Activated gamma-delta T cell treated with Interleukin-2 at 50 U/mL for 16 hours (primary cell): ENCODE measurements at places on chromosomes 3 and 15.

- DNase-seq = peak; percentile 42
Observed at GRCh38 chr3:49803465-49804140, 542 bp downstream of the INKA1 start.

DNA sequence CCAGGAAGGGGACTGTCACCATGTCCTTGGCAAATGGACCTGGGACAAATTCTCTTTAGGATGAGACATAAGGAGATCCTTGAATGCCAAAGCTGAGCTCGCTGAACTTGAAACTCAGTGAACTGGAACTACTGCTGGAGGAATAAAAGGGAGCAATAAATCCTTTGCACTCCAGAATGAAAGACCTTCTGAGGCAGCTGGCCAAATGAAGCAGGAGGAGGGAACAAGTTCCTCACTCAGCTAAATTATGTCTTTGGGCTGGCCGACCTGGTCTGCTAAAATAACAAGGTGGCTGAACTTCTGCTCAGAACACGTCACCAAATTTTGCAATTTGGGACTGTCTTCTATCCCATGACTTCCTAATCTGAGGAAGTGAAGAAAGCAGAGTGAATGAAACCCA, 314.7 kb downstream of the LPP start:
- no peak for DNase-seq

DNA sequence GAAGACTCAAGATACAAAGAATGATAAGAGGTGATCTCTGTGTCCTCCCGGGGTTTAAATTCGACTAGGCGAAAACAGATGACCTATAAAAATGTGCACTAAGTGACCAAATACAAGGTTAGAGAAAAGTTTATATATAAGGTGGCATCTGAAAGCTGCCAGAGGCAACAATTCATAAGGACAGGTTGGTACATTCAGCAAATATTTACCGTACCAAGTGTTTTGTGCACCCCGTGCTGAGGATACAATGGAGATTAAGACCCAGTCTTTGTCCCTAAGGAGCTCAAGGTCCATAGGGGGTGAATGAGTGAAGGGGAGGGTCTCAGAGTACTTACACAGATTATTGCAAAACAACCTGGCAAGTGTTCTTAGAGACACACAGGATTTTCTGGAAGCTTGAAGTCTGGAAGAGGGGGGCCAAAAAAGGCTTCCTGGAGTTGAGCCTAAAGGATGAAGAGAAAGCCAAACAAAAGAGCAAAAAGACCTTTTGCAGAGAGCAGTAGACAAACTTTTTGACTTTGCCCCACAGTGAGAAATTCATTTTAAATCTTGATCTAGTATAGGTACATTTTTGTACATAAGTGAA, 71.4 kb upstream of the LRIG1 start:
- DNase-seq = no peak

GRCh38 chr3:126569390-126569975, 10.8 kb upstream of the C3orf22 start:
- no peak for DNase-seq

DNA sequence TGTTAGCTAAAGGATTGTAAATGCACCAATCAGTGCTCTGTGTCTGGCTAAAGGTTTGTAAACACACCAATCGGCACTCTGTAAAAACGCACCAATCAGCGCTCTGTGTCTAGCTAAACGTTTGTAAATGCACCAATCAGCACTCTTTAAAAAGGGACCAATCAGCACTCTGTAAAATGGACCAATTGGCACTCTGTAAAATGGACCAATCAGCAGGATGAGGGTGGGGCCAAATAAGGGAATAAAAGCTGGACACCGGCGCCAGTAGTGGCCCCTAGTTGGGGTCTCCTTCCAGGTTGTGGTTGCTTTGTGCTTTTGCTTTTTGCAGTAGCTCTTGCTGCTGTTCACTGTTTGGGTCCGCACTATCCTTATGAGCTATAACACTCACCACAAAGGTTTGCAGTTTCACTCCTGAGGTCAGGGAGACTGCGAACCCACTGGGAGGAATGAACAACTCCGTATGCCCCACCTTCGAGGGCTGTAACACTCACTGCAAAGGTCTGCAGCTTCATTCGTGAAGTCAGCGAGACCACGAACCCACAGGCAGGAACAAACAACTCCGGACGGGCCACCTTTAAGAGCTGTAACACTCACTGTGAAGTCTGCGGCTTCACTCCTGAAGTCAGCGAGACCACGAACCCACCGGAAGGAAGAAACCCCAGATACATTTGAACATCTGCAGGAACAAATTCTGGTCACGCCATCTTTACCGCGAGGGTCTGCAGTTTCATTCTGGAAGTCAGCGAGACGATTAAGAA, 1.1 kb upstream of the SUCLG2 start:
- peak; percentile 79 for DNase-seq

GRCh38 chr3:155462672-155463071, 169.2 kb upstream of the STRIT1 start:
- DNase-seq = no peak

- DNase-seq = no peak
Observed at GRCh38 chr3:176037636-176038035, 1159.6 kb downstream of the TBL1XR1 start.

- DNase-seq = no peak
Observed at GRCh38 chr3:14771593-14772497, 46.9 kb upstream of the FGD5 start.

DNA sequence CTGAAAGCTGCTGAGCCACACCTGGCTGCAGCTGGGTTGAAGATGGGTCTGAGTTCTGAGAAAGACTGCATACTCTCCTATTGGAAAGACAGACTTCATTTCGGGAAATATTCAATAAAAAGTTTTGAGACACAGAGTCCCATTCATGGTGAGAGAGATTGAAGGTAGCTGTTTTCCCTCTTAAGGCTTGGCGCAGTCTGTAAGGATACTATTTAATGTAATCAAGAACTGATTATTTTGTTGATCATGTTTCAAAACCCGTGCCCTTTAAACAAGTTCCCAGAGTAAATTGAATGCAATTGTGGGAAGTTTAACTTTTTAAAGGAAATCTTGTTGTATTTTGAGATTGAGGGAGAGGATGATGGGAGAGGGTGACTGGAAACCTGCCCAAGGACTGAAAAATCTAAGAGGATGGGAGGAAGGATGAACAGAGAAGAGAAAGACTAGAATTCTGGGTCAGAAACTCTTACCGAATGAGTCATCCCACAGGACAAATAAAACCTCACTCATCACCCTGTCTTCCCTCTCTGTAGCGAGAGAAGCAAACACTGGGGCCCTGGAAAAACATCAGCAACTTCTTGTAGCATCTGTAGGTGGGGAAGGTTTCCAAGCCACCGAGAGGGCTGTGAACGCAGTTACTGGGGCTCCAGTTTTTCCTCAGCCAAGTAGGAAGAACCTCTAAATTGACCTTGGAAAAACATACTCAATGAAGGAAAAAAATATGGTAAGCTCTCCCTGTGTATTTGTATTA, 193.2 kb upstream of the TPRG1 start:
- DNase-seq = no peak

GRCh38 chr3:75272691-75273090, 391.4 kb upstream of the FRG2C start:
- DNase-seq = no peak

- no peak for DNase-seq
Observed at GRCh38 chr3:184333190-184333589, 4.2 kb upstream of the FAM131A start.

- DNase-seq = no peak
Observed at GRCh38 chr3:141485641-141486495, 959 bp upstream of the RASA2 start.

DNA sequence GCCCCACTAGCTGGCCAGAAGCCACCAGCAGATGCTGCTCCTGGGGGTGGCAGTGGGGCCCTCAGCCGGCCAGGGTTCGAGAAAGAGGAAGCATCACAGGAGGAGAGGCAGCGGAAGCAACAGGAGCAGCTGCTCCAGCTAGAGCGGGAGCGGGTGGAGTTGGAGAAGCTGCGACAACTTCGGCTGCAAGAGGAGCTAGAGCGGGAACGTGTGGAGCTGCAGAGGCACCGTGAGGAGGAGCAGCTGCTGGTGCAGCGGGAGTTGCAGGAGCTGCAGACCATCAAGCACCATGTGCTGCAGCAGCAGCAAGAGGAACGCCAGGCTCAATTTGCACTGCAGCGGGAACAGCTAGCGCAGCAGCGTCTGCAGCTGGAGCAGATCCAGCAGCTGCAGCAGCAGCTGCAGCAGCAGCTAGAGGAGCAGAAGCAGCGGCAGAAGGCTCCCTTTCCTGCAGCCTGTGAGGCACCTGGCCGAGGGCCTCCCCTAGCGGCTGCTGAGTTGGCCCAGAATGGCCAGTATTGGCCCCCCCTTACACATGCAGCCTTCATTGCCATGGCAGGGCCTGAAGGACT, 17.5 kb upstream of the APEH start:
- no peak for DNase-seq

DNA sequence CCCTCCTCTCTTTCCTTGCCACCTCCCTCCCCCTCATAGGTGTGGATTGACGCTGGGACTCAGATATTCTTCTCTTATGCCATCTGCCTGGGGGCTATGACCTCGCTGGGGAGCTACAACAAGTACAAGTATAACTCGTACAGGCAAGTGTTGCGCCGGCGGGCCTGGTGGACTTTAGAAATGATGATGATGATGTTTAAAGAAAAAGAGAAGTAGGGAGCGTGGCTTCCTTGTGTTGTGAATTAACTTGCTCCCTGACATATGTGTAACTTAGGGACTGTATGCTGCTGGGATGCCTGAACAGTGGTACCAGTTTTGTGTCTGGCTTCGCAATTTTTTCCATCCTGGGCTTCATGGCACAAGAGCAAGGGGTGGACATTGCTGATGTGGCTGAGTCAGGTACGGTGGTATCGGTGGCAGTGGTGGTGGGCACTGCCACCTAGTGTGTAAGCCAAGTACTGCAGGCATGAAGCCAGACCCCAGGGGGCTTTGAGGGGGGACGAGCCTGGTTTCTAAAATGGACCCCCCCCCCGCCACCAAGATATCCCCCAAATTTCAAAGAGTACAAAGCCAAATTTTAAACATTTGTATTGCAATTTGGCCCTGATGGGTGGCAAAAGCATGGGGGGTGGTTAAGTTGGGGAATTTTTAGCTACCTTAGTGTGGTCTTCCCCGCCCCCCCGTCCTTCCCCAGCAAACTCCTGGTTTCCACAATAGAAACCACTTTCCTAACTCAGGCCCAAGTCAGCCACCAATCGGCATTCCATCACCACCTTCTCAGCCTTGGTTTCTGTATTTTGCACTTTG, 65.6 kb downstream of the SLC6A6 start:
- DNase-seq = peak; percentile 47

DNA sequence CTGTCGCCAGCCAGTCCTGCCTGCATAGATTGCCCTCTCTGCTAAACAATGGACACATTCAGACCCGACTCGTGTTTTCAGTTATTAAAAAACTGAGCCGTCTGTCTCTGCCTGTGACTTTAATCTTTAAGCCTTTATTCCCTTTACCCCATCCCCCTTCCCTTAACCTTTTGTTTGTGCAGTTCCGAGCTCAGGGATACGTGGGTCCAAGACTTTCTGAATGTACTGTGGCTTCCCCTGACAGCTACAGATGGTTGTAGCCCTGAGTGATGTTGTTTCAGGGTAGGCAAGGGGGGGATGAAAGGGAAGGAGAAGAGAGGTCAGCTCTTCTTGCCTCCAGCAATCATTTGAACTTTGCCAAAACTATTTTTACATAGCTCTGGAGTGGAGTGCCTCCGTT, 44.6 kb downstream of the EEFSEC start:
- DNase-seq = no peak

DNA sequence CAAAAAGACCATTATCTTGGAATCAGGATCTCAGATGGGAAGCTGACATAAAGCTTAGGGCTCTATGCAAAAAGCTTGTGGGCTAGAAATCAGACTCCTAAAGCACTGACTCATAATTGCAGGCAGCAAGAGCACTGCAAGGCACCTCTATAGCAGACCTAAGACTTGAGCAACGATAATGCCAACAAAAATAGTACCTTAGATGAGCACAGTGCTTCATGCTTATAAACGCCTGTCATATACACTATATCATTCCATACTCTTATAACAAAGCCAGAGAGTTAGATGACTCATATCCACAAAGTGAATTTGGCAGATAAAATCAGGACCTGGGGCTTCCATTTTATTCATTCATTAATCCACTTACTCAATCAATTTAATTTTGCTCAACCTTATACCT, 560.8 kb downstream of the MCTP2 start:
- DNase-seq = no peak

- no peak for DNase-seq
Observed at GRCh38 chr15:100032358-100033085, 299.3 kb upstream of the LYSMD4 start.

DNA sequence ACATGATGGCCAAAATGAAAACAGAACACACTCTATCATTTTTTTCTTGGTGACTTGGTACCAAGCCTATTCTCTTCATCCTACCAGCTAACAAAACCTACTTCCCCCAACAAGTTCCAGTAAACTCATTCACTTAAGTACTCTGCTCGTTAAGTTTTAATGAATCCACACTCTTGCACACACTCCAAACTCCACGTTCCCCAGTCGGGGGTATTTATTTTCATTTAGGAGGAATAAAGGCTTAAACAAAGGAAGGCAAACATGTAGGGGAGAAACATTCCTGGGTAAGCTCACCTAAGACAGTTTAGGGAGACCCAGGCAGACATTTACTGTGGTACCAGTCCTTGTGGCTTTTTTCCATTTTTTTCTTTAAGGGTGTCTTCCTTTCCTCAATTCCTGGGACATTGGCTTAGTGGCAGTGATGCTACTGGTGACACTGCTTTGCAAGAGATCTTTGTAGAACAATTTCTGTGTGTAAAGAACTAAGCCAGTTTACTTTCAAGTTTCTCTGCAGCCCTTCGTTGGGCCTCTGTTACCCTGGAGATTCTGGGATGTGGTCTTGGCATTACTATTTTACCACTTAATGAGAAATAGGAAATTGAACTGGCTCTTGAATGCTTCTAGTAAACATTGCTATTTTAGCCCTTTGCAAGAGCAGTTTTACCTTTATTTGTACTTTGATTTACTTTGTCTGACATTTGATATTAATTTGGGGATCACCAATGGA, 117.3 kb upstream of the C15orf61 start:
- DNase-seq = no peak

- DNase-seq = no peak
Observed at GRCh38 chr15:42012241-42012640, 8.6 kb downstream of the PLA2G4E start.

DNA sequence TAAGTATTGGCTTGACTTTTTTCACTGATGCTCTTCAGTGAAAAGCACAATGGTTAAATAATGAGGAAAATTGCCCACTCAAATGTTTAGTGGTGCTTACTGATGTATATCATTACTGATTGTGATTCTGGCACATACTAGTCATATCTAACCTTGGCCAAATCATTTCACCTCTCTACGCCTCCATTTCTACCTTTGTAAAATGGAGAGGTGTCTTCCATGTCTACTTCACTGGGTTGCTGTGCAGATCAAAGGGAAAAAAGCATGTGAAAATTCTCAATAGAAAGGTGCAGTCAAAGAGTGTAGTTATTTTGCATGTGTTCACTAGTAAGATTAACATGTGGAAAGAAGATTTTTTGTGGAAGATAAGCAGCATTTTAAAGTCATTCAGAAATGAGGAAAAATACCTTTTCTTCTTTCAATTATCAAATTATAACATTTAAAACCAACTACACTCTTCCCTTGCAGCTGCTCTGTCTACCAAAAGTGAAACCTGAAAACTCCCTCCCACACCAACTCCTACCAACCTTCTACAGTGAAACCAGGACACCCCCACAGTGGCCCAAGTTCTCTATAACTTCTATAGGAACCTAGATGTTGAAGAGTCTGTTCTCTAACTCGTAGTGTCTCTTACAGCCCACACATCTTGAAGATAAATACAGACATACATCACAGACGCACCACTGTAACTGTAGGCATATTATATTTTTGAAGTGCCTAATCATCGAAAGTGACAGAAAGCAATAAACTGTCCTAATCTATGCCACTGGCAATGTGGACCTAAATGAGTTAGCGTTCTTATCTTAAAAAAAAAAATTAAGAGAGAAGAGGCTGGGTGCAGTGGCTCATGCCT, 1.4 kb downstream of the CD200R1 start:
- DNase-seq = peak; percentile 18
